ENCODE measurements at places on chromosomes 7 and 10.

GRCh38 chr7:139702313-139702731, 75.5 kb downstream of the HIPK2 start:
- no peak for DNase-seq

GRCh38 chr7:47946581-47947354, 1.5 kb downstream of the PKD1L1 start:
- DNase-seq: no peak

DNA sequence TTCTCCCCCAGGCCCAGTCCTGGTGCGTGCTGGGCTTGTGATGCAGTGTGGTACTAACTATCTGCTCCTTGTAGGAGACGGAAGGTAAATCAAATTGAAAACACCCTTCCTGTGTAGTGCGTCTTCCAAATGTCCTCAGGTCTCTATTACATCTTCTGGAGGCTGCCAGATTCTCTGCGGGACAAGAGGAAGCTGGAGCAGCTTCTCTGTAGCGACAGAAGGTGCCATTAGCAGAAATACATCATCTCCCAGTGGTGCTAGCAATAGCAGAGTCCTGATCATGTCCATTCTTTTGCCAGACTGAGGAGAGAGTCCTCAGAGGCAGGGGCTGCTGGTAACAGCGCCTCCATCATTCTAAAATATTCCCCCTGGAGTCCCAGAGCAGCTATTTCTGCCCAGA, 675.2 kb downstream of the LRMDA start:
- DNase-seq: no peak

DNA sequence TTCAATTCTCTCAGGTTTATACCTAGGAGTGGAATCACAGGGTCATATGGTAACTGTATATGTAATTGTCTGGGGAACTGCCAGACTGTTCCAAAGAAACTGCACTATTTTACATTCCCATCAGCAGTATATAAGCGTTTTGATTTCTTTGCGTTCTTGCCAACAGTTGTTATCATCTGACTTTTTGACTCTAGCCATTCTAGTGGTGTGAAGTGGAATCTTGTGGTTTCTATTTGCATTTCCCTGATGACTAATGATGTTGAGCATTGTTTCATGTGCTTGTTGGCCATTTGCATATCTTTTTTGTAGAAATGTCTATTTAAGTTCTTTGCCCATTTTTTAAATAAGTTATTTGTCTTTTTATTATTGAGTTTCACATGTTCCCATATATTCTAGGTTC, 44.3 kb upstream of the ZC3HAV1 start:
- DNase-seq: no peak

- no peak for DNase-seq
Observed at GRCh38 chr7:99033765-99034164, 110.1 kb downstream of the SMURF1 start.

- DNase-seq: no peak
Observed at GRCh38 chr10:16509996-16510395, 11.7 kb downstream of the C1QL3 start.

GRCh38 chr7:157675427-157675927, 338.7 kb downstream of the DNAJB6 start:
- no peak for DNase-seq

GRCh38 chr10:87618566-87619423, 40.9 kb upstream of the PAPSS2 start:
- no peak for DNase-seq

- no peak for DNase-seq
Observed at GRCh38 chr10:52376694-52377354, 62.7 kb downstream of the DKK1 start.

- no peak for DNase-seq
Observed at GRCh38 chr10:103720964-103721335, 134.4 kb downstream of the SH3PXD2A start.

DNA sequence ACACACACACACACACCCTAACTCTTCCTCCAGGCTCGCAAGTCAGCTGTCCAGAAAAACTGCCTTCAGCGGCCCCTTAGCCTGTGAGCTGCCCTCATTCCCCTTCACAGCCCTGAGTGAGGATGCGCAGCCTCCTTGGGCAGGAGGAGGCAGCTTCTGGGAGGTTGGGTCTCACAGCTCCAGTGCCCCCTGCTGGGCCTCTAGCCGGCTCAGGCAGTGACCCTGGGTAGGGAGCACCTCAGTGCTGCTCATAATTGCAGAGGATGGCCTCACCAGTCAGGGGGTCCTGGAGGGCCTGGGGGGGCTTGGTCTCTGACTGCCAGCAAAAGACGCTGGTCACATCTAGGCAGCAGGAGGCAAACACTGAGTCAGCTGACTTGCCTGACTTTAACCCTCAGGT, 43.7 kb downstream of the ZNF273 start:
- DNase-seq: peak; percentile 40

GRCh38 chr10:78437407-78437768, 403.7 kb downstream of the RPS24 start:
- DNase-seq: no peak

DNA sequence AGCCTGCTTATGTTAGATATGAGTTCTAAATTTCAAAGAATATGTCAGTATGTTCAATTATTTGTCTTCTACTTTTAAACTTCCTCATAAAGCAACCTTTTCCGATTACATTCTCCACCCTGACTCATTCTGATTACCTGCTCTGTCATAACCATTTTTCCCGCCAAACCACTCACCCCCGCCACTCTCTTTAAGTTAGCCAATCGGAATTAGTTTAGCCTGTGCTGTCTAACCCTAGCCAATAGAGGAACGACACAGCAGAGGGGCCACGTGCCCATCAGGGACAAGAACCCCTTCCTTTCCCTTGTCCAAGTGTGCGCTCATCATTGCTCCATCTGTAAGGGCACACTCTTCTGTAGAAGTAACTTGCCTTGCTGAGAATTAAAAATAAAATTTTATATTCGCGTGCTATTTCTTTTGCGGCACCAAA, 91.4 kb downstream of the CCDC71L start:
- no peak for DNase-seq

DNA sequence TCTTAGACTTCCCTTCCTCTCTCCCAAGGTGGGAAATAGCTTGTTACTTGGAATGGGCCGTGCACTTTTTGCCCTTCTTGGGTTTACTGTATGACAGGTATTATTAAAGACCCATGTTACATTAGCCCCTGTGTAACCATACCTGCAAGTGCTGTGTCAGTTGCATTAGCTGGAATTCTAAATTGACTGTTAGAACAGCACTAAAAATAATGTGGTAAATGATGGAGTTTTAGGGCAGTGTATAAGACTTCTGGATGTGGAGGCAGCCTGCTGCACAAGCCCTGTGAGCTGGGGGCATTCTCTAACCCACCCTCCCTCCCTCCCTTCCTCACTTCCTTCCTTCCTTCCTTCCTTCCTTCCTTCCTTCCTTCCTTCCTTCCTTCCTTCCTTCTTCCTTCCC, 52.7 kb downstream of the GALNT17 start:
- DNase-seq: no peak

DNA sequence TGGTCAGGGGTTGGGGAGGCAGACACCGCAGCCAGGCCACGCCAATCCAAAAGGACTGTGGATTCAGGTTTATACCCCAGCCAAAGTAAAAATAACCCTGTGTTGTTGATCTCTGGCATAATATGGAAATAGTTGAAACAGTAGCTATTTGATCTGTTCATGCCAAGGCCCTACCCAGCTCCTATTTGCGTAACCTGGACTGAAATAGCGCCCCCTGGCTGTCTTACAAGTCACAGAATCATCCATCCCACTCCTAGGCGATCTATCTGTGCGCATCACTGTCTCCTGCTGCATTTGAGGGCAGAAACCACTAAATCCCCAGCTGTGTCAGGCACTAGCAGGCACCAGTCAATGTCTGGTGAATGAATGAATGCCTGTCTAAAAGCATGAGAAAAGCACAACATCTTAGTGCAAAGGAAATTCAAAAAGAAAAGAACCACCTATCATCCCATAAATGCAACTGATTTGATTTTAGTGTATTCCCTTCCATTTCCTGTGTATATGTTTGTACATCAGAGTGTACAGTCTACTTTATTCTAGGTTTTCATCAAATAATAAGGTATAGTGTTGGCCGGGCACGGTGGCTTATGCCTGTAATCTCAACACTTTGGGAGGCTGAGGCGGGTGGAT, 160.0 kb downstream of the SLIT1 start:
- DNase-seq: peak; percentile 66

DNA sequence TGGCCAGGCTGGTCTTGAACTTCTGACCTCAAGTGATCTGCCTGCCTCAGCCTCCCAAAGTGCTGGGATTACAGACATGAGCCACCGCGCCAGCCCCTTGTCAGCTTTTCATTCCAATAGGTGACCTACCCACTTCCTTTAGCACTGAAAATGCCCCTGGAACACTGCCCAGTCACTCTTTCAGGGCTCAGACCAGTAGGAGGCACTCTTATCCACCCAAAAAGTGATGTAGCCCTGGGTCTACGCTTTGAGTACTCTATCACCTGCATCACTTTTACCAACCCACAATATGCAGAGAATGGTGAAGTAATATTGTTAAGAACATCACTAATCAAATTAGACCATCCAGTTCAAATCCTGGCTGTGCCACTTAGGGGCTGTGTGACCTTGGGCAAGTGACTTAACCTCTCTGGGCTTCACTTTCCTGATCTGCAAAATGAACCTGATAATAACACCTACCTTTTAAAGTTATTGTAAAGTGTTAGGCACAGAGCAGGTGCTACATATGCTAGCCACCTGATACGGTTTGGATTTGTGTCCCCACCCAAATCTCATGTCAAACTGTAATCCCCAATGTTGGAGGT, 5.2 kb downstream of the CALN1 start:
- DNase-seq: no peak

- DNase-seq: no peak
Observed at GRCh38 chr10:45418417-45418848, 44.4 kb downstream of the ALOX5 start.

- DNase-seq: no peak
Observed at GRCh38 chr10:21208666-21209316, 311.7 kb upstream of the NEBL start.

GRCh38 chr7:106664343-106664742, 3.4 kb upstream of the CCDC71L start:
- DNase-seq: no peak

GRCh38 chr10:110077436-110078130, 69.8 kb downstream of the ADD3 start:
- no peak for DNase-seq

DNA sequence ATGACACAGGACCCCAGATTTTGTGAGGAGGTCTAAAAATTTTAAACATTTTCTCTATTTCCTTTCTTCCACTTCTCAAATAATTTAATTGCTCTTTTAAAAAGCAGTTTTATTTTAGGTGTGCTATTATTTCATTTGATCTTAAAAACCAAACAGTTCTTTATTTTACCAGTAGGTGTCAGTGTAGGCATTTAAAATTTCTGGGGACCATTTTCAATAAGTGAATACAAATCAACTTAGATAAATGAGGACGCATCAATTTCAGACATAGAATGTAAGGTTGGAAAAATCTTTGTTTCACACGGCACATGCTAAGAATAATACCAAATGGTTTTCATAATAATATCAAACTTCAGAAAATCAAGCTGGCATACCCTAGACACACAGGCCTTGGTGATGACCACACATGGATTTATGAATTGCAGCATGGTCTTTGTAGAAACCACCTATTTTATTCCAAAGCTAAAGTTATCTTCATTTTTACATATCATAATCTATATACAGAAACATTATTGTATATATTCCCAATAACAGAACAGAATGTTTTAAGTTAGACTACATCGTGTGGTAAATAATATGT, 127.6 kb upstream of the SLC26A5 start:
- no peak for DNase-seq

DNA sequence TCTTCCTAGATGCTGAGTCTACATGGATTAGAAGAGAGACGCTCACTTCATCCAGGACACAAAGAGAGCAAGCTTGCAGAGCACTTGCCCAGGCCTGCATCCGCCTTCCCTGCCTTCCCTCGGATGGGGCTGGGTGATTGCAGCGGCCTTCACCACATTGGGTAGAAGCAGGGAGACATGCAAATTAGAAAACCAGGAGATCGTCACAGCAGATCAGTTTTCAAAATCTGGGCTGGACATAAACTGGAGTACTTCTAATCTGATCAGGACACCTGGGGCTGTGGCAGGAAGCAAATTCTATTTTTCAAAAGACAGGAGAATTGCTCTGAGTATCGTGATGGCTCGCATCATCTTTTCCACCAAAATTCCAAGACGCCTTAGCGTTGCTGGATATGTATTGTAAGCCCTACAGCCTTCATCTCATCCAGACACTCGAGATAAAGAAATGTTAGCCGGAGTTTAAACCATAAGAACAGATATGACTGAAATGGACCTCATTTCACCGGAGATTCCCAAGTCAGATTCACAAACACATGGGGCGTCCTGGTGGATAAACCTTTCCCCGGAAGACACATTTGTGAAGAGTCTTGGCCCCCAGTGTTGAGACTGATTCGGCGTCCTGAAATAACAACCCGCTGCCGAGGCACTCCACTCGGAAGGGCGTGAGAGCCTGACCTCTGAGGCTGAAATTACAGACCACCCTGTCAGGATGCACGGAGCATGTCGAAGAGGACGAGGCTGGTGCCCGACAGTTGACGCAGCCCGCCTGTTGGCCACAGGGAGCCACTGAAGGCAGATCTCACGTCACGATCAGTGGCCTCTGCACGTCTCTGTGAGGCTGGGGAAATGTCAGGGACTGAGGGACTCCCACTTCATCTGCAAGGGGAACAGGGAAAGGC, 91.2 kb upstream of the PARD3 start:
- DNase-seq: no peak

DNA sequence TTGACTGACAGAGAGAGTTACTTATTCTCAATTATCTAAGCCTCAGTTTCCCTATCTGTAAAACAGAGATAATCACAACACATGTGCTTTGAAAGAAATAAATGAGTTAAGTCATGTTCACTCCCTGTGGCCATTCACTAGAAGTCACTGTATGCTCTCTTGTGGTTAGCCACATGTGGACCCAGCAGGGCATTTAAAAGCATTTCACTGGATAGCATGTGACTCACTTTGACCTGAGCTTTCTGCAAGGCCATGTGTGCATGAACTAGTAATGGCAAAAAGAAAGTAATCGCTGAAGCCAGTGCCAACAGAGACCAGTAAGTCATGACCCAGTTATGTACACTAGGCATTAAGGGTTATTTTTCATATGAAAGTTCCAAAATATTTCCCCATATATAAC, 557.0 kb upstream of the IGFBP3 start:
- DNase-seq: no peak

- DNase-seq: no peak
Observed at GRCh38 chr10:42977032-42977416, 99.8 kb upstream of the RET start.

DNA sequence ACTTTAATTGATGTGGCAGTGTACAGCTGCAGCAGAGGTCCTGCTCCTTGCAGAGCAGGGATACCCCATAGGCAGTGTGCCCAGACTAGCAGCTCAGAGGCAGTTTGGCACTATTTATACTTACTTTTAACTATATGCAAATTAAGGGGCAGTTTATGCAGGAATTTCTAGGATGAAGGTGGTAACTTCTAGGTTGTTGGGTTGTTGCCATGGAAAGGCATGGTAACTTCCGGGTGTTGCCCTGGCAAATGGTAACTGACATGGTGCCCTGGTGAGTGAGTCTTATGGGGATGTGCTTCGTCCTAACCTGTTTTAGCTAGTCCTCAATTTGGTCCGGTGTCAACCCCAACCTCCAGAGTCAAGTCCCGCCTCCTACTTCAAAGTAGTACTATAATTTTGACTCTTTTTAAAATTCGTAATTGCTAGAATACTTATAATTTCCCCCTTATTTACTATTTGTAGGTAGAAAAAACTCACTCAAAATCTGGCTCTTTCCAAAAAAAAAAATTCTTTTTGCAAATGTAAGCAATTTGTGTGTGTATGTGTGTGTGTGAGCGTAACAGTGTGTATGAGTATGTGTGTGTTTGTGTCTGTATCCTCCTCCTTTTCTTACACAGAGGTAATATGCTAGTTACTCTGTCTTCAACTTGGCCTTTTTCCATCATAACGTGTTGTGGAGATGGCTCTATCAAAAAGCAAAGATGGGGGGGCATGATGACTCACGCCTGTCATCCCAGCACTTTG, 5.9 kb downstream of the COL26A1 start:
- no peak for DNase-seq

Measured in stimulated activated naive CD8-positive, alpha-beta T cell treated with anti-CD3 and anti-CD28 coated beads, Interleukin-15, Interleukin-2, amounts not matched to agents 100 U/mL and 50 U/mL, for 24 hours (primary cell).